Suprapubic skin (tissue), 4 donors: ENCODE measurements at places on chromosomes 12 and 14.

DNA sequence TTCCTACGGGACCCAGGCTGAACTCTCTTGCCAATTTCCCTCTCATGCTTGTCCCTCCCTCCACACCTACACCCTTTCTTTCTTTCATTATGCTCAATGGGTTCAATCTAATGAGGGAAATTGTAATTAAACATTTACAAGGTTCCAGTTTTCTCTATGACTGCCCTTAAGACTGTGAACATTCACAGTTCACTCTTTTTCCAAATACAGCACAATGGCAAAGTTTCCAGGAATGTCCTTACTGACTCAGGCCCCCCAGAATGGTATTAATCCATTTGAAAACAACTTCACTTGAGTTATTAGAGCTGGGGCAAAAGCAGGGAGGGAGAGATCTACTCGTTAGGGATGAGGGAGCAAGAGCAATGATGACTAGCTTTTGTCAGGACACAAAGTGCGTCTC is 892.1 kb downstream of the NRXN3 start:
- DNase-seq, result no peak

- DNase-seq, result no peak
Observed at GRCh38 chr14:103318750-103319419, 15.2 kb upstream of the EIF5 start.

DNA sequence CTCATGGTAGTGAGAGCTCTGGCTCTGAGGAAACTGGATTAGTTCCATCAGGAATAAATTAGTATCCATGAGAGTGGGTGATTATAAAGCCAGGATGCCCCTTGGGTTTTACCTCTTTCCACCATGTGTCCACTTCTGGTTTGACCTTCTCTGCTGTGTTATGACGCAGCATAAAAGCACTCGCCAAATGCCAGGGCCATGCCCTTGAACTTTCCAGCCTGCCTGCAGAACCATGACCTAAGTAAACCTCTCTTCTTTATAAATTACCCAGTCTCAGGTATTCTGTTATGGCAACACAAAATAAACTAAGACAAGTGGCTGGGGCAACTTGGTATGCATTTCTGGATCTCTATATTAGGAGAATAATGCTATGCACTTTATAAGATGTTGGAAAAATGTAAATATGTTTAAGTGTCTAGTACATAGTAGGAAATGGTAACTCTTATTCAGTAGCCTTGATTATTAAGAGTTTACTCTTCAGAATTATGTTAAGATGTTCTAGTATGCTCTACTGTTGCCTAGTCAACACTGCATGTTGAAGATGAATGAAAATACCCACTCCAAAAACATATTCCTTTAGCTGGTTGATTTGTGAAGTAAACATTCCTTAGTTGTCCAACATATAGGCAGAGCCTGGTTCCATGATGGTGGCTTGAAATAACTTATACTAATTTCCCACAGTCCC is 455.6 kb upstream of the TMPO start:
- DNase-seq, result no peak

- no peak for DNase-seq
Observed at GRCh38 chr12:115163710-115164109, 479.7 kb upstream of the TBX3 start.

GRCh38 chr12:94239332-94239993 is 91.1 kb downstream of the PLXNC1 start:
- DNase-seq, result no peak

- DNase-seq, result no peak
Observed at GRCh38 chr12:43957732-43958372, 122.0 kb downstream of the TMEM117 start.
